Activated CD4-positive, alpha-beta T cell treated with anti-CD3 and anti-CD28 coated beads for 4 hours (primary cell): ENCODE measurements at places on chromosomes 5 and 9.
A peak's percentile ranks its signal among the peaks of the same experiment; 100 is the strongest.

DNA sequence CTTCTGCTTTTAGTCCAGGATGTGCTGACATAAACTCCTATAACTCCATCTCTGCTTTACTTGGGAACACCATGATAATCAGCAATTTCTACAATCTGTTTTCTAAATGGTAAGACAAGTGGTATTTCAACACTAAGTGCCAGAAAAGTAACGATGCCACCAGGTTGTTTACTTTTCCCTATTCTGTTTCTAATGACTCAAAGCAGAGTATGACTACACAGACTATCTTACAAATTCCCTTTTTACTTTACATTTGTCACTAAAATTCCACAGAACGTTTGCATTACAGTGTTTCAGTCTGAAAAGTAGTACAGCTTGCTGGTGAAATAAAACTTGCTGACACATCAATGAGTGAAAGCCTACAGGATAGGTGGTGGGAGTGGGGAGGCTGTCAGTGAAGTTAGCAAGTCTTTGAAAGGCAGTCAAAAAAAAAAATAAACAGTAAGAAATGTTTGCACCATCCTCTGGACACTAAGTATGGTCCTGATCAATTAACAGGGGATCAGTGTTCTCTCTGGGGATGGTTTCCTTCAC lies 186.5 kb downstream of the LURAP1L start:
- no peak for DNase-seq

DNA sequence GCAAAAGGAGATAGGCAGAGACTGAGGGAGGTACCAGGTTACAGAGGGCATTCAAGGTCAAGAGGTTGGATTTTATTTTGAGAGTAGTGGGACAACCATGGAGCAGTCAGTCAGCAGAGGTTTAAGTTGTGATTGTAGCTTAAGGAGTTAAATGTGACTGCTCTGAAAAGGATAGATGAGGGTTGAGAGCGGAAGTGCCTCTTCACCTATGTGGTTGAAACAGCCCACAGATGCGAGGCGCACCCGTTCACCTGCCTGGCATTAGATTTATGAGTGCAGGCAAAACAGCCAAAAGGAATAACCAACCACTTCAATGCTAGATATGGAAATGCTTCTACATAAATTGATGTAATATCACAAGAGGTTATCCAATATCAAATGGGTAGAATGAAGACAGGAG lies 8.4 kb downstream of the ZNF474 start:
- DNase-seq, result peak; percentile 8

DNA sequence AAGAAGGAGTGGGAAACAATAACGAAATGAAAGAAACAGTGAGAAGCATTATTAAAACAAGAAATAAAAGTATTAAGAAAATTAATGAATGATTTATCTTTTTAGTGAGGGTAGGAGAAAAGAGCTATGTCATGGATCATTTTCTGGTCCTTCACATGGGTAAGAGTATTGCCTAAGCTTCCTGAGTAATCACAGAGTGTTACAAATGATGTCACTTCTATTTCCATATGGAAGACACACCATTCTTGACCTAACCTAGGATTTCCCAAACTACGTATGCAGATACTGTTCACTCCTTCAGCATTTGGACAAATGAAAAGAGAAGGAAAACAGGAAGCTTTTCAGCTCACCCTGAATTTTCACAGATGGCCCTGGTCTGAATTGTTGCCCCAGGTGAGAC lies 3.3 kb upstream of the TSLP start:
- DNase-seq, result no peak

DNA sequence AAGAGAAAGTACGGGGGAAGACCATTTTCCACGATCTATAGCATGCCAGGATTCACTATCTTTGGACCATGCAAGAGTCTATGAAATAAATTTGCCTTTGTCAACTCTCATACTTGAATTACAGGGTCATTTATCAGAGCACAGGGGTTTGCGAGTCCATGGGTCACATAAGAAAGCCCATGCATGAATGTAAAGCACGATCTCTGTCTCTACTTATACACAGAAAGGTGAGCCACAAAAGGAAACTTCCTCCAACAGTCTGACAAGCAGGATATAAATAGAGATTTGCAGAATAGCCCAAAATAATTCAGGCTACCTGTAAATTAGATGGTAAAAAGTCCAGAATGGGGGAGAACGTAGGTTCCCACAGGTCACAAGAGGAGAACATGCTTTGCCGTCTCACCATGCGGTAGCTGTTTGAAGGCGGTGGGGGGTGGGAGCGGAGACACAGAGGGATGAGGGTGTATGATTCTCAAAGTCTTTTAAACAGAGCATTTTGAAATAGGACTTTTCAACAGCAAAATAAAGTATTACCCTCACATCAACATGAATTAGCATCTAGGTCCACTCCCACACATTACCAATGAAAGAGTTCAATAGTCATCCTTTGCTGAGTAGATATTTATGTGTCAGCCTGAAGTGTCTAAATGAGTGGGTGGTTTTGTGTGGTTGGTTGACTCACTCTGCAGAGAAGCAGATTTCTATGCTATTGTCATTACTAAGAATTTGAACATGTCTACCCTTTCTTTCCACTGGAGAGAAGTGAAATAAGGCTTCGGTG lies 279.7 kb downstream of the EBF1 start:
- DNase-seq, result no peak

GRCh38 chr5:142097681-142098080 lies 10.9 kb upstream of the NDFIP1 start:
- no peak for DNase-seq

DNA sequence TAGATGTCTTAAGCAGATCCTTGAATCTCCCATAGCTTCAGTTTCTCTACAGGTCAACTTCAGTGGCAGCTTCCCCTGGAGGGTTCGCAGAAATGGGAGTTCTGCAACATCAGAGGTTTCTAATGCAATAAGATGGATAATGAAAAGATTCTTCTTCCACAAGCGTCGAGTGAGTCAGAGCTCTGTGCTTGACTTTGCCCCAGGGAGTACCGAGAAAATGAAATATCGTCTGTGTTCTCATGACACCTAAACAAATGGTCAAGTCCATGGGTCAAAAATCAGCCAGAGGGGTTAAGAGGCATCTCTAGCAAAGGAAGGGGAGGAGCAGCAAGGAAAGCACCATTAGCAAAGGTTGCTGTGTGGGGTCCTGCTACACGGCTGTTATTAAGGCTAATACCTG lies 3.2 kb upstream of the ADRA1B start:
- DNase-seq, result no peak

- DNase-seq, result no peak
These were observed 12.7 kb downstream of the CSF2 start for GRCh38 chr5:132086277-132086794.

DNA sequence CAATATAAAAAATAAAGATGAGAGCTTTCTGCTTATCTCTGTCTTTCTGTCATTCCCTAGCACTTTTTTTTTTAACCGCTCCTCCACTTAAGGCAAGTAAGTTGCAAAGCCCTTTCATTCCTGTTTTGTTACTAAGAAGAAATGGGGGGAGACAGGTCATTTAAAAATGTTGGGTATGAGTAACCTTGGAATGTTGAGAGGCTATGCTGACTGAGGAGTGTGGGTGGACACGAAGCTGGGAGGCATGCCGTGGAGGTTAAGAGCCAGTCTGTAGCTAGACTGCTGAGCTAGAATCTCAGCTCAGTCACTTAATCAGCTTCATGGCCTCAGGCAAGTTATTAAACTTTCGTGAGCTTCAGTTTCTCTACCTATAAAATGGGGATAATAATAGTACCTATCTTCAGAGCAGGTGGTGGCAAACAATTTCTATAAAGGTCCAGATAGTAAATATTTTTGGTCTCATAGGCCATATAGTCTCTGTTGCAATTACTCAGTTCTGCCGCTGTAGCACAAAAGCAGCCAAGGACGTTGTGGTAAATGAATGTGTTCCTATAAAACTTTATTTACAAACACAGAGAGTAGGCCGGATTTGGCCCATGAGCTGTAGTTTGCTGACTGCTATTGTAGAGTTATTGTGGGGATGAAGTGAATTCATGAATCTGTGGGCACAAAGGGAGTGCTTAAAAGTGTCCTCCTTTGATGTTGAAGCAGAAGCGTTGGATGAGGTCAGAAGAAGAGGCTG lies 220.0 kb downstream of the GABBR2 start:
- no peak for DNase-seq

DNA sequence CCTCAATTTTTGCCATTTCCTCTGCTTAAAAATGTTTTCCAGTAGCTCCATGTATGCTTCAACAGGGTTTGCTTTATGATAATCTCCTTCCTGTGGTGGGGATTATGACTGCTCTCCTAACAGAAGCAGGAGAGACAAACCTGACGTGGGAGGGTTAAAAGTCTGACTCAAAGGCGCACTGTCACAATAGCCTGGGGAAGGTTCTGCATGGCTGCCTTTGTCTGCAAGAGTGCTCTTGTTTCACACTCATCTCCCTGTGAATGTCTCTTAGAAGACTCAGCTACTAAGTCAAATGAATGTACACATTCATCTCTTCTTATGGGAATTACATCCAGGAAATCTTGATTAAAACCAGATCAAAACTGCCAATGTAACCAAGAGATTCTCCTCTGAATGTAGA lies 90.9 kb upstream of the MTAP start:
- no peak for DNase-seq
